ENCODE measurements at places on chromosomes 11 and 22. TPM values are rescaled to one million over a fixed set of nuclear protein-coding genes. Genes with fewer than 3 reads are reported as not detected.

DNA sequence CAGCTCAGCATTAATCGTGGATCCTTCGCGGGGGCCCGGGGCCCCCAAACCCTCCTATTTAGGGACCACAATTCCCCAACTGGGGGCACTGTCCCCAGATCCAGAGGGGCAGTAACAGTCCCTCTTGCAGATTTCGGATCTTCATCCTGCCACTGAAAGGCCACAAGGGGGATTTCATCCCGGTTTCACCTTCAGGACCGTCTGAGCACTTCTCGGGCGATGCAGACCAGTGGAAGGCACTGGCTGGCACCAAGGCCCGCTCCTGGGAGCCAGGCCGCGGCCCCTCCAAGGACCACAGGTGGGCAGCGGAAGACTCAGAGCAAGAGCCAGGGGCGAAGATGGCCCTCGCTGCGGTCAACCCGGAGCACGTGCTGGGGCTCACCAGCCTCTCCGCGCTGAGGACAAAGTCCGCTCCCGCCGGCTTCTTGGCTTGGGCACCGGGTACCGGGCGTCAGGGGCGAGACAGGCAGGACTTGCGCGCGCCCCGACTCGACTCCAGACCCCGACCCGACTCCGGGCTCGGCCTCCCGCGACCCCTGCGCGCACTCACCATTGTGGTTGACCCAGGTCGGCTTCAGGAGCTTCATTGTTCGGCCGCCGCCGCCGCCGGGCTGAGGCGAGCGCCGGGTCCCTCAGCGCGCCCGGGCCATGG is 517 bp downstream of the HIRA start:
- no peaks in the 10 kb centered on the region for H3K27me3 ChIP-seq
- H3K4me3 ChIP-seq, result peak overlapping the region; percentile 95
- DNase-seq, result peak; percentile 88
- peaks cover 20% of the 10 kb centered on the region for H3K36me3 ChIP-seq
- H3K4me1 ChIP-seq, result peaks cover 4% of the 10 kb centered on the region
- peak overlapping the region; percentile 94 for H3K27ac ChIP-seq

Gene USP2
- 5.2 TPM for polyA plus RNA-seq

- DNase-seq, result no peak
- H3K36me3 ChIP-seq, result no peaks in the 10 kb centered on the region
- peaks cover 7% of the 10 kb centered on the region for H3K4me1 ChIP-seq
- H3K27me3 ChIP-seq, result no peaks in the 10 kb centered on the region
- no peak overlapping the region for H3K4me3 ChIP-seq
- no peak overlapping the region for H3K27ac ChIP-seq
Measured at GRCh38 chr11:61039916-61040315, 62.4 kb upstream of the CD5 start.

DNA sequence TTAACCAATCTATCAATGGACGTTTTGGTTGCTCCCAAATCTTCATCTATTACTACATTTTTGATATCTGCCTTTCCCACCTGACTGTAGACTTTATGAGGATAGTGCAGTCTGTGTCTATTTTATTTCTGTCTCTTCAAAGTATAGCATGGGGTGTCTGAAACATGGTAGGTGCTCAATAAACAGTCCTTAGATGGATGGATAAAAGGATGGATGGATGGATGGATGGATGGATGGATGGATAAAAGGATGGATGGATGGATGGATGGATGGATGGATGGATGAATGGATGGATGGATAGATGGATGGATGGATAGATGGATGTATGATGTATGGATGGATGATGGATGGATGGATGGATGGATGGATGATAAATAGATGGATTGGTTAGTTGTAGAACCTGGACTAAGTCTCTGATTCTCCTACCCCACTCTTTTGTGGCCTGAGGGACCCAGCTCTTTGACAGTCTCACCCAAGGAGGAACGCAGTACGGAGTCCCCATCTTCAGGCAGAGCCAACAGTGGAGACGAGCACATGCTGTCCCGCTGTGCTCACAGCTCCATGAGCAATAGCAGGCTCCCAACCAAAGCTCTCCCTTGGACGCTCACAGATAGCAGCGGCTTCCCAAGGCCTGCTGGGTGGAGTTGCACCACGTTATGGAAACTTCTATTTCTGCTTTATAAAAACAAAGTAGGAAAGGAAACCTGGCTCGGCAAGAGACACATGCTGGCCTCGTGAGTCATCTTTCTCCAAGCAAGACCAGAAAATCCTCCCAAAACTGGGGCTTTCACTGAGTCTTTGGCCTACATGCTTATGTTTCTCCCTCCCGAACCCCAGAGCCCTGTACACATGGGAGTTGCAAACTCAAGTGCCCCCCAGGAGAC is 448.0 kb downstream of the MIAT start:
- no peak overlapping the region for H3K27ac ChIP-seq
- no peak for DNase-seq
- H3K4me1 ChIP-seq, result no peaks in the 10 kb centered on the region
- H3K36me3 ChIP-seq, result no peaks in the 10 kb centered on the region

Data from small intestine (tissue), 16 donors.